ENCODE measurements at places on chromosomes 13 and 19. TPM values are rescaled to one million over a fixed set of nuclear protein-coding genes. Genes with fewer than 3 reads are reported as not detected.

The FAM124A gene
- total RNA-seq, result 1.6 TPM

The CACNG7 gene
- not detected for total RNA-seq

GRCh38 chr13:46687810-46688209, 109.2 kb downstream of the ESD start:
- DNase-seq, result peak; percentile 58

- DNase-seq, result no peak
Observed at GRCh38 chr19:31821346-31821745, 472.1 kb upstream of the TSHZ3 start.

GRCh38 chr19:46659151-46660007, 1.6 kb downstream of the DACT3 start:
- DNase-seq, result no peak

The F10 gene
- not detected for total RNA-seq

GRCh38 chr13:36559375-36559774, 114.4 kb upstream of the SERTM1 start:
- no peak for DNase-seq

GRCh38 chr19:6141217-6141616, 5.8 kb downstream of the ACSBG2 start:
- DNase-seq, result no peak

DNA sequence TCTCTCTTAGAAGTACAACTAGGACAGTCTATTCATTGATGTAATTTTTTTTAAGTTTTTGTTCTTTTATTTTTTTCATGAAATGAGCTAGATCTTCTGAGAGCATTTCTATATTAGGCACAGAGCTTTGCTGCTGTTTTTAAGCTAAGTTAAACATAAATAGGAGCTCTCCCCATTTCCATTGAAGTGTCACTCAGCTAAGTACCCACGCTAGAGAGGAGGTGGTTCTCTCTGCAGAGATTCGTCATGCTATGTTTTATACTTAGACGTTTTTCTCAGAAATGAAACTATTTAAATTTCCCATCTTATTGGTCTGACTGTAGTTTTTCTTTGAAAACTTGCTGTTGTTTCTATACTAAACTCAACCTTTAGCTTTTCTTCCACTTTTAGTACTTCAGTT, 271.5 kb downstream of the PCDH9 start:
- DNase-seq, result no peak

DNA sequence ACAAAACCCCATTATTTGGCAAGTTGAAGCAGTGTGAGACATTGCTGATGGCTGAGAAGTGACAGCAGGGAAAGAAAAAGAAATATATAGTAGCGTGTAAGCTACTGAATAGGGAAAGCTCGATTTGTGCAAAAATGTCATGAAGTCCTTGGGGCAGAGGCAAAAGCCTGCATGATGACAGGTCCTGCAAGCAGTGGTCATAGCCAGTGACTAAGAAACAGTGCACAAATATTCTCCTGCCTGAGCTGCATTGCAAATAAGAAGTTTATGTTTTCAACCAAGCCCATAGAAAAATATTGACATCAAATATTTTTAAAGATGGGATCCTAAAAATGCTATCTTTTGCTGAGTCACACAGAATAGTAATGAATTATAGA, 270.0 kb downstream of the SLITRK6 start:
- no peak for DNase-seq

- no peak for DNase-seq
Observed at GRCh38 chr19:20359933-20360720, 193.1 kb downstream of the ZNF486 start.

GRCh38 chr19:53664152-53664551, 32.4 kb downstream of the DPRX start:
- DNase-seq, result no peak

DNA sequence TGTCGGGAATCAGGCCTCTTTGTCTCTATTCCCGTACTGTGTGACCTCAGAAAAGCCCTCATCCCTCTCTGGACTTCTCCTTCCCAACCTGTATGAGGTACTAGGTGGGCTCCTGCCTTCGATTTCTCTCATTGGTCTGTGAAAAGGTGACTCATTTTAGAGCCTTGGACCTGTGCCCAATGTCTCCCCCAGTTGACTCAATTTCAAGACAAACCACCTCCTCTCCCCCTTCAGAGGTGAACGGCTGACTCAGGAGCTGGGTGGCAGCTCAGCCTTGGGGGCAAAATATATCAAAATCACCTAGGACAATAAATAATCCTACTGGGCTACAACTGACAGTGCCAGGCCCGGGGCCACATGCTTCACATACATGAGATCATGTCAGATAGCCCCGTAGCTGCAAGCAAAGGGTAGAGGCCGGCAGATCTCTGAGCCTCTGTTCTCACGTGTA, 630 bp downstream of the COQ8B start:
- DNase-seq, result peak; percentile 96

The TNFSF11 gene
- 0.14 TPM for total RNA-seq

Data from HT1080 (cell line).